Activated naive CD4-positive, alpha-beta T cell treated with Interleukin-2 at 50 U/mL for 16 hours (primary cell): ENCODE measurements at places on chromosomes 16 and 17.

GRCh38 chr16:58847902-58848661 is 114.0 kb upstream of the GOT2 start:
- no peak for DNase-seq

DNA sequence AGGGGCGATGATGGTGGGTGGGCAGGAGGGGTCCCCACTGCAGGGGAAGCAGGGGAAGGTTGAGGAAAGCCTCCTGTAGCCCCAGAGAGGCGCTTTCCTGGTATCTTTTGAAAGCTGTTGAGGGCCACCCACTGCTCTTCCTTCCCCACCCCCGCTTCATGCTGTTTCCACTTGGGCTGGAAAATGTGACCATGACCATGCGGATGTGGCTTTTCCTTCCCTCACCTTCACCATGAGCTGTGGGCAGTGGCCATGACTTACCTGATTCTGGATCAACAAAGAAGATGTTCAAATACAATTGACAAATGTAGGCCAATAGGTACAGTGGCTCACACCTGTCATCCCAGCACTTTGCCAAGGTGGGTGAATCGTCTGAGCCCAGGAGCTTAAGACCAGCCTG is 13.8 kb downstream of the MVP start:
- DNase-seq, result no peak

- DNase-seq, result no peak
Observed at GRCh38 chr17:4941319-4941610, 1.2 kb downstream of the RNF167 start.

DNA sequence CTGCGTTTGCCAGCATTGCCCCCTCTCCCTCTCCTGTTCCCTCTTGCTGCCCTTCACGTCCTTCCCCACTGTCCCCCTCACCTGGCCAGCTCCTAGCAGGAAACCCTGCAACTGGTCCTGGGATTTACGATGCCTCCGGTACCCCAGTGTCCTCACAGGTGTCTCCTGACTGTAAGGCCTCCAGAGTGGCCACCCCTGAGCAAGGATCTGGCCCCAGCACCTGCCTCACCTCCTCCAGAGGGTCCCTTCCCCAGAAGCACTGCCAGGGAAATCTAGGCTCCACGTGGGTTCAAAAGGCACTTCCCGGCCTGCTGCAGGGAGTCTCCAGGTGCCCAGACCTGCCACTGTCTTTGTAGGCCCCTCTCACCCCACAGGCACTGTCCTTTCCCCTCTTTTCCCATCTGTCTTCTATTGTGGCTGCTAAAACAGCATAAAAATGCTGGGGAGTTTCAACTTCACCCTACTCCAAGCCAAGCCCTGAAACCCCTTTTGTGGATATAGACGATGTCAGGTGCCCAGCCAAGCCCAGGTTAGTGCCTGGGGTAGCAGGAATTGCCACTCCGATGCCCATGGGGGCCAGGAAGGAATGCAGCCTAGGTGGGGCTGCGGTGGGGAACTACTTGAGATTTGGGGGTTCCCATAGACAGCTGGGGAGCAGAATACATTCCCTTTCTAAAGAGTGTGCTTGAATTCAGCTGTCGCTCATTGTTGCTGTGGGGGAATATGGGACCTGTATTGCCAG is 25.7 kb downstream of the RAB11FIP4 start:
- no peak for DNase-seq

DNA sequence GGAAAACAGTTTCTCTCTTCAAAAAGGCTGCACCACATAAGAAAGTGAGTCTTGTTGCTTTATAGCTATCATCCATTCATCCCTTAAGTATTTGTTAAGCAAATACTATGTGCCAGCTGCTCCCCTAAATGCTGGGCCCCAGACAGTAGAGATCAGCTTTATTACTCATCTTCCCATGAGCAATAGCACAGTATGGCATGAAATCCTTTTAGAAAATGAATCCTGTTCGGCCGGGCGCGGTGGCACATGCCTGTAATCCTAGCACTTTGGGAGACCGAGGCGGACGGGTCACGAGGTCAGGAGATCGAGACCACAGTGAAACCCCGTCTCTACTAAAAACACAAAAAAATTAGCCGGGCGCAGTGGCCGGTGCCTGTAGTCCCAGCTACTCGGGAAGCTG is 99.5 kb downstream of the MYO1D start:
- DNase-seq, result no peak

GRCh38 chr16:67701420-67701819 is 17.7 kb downstream of the GFOD2 start:
- DNase-seq, result no peak

DNA sequence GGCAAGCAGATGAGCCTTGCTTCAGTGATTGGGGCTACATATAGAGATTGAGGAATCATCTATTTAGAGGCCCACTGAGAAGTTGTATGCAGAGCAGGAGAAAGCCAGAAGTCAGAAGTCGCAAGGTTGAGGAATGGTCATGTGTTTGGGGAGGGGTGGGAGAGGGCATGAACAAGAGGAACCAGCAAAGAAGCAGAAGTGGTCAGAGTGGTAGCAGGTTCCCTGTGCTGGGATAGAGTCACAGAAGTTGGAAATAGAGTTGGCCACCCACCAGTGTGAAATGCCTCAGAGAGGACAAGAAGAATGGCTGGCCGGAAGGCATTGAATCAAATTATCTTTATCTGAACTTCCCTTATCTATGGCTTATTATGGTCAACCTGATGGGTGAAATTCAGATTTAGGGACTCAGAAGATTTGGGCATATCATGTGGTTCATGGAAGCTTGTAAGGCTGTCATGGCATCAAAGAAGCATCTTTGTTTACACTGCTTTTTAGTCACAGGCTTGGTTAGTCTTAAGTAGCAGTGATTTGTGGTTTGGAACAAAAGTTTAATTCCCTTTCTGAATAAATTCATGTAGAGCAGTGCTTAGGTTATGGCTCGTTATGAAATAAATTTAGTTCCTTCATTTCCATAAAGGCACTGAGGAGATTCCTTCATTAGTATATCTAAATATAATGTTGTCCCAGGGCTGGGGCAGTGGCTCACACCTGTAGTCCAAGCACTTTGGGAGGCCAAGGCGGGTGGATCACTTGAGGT is 19.7 kb downstream of the MAP3K3 start:
- no peak for DNase-seq

DNA sequence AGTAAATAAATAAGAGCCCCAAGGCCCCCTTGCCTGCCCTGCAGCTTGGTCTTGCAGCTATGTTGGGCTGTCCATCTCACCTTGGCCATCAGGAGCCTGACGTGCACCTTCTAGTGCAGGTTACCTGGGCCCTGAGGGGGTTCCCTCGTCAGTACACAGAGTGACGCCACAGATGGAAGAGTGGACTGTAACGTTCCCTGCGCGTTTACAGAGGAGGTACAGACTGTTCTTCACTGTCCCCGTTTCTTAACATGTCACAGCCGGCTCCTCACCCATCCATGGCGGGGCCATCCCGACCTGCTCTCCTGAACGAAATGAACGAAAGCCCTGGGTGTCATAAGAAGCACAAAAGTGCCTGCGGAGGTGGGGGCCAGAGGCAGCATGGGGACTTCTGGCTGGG is 15.9 kb upstream of the FASN start:
- DNase-seq, result no peak
